Osteocyte (in vitro differentiated cells): ENCODE measurements at places on chromosomes 3 and 15.

DNA sequence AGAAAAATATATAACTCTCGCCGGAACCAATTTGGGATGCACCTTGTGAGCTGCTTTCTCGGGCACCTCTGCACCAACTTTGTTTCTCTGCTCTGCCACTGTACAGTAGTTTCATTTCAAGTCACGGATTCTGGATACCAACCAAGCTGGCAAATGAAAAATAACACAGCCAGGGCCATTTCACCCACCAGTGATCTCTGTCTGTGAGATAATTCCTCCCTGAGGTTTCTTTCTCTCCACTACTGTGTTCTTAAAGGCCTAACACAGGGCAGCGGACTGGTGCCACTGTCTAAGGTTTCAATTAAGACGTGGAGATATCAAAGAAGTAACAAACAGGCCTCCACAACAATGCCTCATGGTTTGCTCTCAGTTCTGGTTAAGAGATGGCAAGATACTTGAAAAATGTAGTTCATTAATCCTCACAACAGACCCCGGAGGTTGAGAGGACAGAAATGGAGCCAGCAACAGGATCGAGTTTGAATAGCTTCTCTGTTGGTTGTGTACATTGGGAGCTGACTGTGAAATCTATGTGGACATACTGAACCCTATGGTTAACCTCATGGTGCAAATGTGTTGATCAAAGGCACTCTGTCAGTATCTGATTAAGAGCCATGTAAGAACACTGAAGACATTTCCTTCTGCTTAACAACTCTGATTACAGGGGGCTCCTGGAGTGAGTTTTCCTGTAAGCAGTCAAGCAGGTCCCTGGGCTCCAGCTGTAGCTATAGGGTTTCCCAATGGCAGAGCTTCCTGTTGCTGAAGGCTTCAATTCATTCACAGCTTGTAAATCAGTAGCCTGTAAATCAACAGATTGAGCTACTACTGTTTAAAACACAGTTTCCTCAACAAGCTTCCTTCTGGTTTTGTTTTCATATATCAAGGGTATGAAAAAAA is 470.5 kb downstream of the EPHA3 start:
- no peak overlapping the region for H3K4me3 ChIP-seq
- H3K27ac ChIP-seq = no peak overlapping the region
- no peaks in the 10 kb centered on the region for H3K4me1 ChIP-seq
- peaks cover 3% of the 10 kb centered on the region for H3K27me3 ChIP-seq
- H3K36me3 ChIP-seq = no peaks in the 10 kb centered on the region
- no peak for DNase-seq

GRCh38 chr3:78255403-78255802 is 1215.5 kb downstream of the ROBO2 start:
- no peak overlapping the region for H3K27ac ChIP-seq
- peaks cover 41% of the 10 kb centered on the region for H3K4me1 ChIP-seq
- H3K36me3 ChIP-seq = peaks cover 4% of the 10 kb centered on the region
- H3K27me3 ChIP-seq = no peaks in the 10 kb centered on the region

- H3K4me3 ChIP-seq = no peak overlapping the region
- DNase-seq = no peak
- H3K4me1 ChIP-seq = no peaks in the 10 kb centered on the region
- H3K27me3 ChIP-seq = peaks cover 20% of the 10 kb centered on the region
- no peak overlapping the region for H3K27ac ChIP-seq
Measured at GRCh38 chr3:58697561-58697960, 31.0 kb upstream of the FAM3D start.

- H3K4me3 ChIP-seq = no peak overlapping the region
- H3K27me3 ChIP-seq = no peaks in the 10 kb centered on the region
- H3K4me1 ChIP-seq = peaks cover 42% of the 10 kb centered on the region
- no peak for DNase-seq
- no peak overlapping the region for H3K27ac ChIP-seq
Measured at GRCh38 chr3:71380096-71380495, 203.4 kb downstream of the FOXP1 start.

DNA sequence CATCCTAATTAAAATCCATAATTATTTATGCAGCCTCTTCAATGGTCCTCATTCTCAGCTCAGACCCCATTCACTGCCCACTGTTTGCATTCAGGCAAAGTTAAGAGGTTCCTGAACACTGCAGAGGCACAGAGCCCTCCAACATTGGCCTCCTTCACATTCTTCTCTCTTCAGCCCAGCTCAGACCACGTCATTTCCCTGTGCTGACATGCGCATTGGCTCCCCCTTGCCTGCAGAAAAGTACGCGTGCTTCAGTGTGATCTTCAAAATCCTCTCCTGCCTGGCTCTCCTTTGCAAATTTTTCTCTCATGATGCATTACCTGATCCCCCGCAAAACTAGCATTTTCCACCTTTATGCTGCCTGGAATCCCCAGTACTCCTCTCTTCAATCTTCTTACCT is 552.3 kb downstream of the NTRK3 start:
- H3K27ac ChIP-seq = no peak overlapping the region
- no peaks in the 10 kb centered on the region for H3K36me3 ChIP-seq
- H3K4me1 ChIP-seq = no peaks in the 10 kb centered on the region
- DNase-seq = no peak

GRCh38 chr3:159907828-159908227 is 80.8 kb upstream of the IL12A start:
- H3K36me3 ChIP-seq = no peaks in the 10 kb centered on the region
- peaks cover 19% of the 10 kb centered on the region for H3K4me1 ChIP-seq
- no peak overlapping the region for H3K4me3 ChIP-seq
- H3K27me3 ChIP-seq = no peaks in the 10 kb centered on the region

- no peak for DNase-seq
- no peak overlapping the region for H3K27ac ChIP-seq
- no peaks in the 10 kb centered on the region for H3K27me3 ChIP-seq
- H3K4me3 ChIP-seq = no peak overlapping the region
Measured at GRCh38 chr3:16913264-16913580, 28.5 kb downstream of the PLCL2 start.

DNA sequence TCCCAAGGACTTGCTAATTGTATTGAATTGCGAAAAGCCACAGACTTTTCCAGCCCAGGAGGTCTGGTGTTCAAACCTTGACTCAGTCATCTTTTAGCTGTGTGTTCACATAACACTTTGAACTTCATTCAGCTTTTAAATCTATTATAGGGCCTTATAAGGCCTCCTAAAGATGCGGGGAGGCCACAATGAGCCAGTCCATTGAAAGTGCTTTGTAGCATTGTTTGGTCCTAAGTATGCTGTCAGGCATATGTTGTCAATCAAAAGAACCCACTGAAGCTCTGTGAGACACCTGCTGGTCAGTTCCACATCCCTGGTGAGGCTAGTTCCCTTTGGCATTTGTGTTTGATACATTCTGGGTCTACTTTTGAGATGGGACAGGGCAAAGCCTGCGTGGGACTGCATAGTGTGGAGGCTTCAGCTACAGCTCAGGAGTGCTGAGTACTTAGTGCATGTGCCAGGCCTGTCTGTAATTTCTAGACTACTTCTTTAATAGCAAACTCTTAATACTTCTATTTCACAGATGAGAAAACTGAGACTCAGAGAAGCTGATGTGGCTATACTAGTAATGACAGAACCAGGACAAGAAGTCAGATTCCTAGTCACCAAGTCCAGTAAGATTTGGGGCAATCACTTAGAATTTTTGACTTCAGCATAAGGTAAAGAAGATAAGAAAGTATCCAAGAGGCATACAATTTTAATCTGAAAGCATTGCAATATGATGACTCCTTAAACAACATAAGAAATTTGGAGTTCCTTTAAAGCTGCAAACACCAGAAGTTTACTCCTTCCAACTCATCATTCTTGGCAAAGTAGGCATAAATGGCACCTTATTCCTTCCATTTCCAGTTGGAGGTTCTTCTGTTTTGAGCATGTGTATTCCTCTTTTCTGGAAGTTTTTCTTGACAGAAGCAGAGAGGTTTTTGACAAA is 213.0 kb downstream of the PDCD6IP start:
- no peaks in the 10 kb centered on the region for H3K27me3 ChIP-seq
- H3K4me3 ChIP-seq = no peak overlapping the region
- DNase-seq = no peak

DNA sequence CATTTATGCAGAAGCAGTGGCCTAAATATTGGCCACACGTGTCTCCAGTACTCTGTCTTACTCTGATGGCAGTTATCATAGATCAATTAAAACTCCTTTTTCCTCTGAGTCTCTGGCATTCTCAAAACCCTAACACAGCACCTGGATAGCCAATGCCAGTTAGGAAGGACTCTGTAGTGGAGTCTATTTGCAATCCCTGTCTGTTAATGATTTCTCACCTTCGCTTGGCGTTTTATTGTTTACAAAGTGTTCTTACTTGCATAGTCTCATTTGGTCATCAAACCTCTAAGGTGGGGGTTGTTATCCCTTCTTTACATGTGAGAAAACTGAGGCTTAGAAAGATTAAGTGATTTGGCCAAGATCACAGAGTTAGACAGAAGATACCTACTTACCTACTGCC is 258.8 kb downstream of the IL5RA start:
- H3K27me3 ChIP-seq = no peaks in the 10 kb centered on the region
- H3K36me3 ChIP-seq = no peaks in the 10 kb centered on the region
- H3K4me3 ChIP-seq = no peak overlapping the region
- no peak for DNase-seq

GRCh38 chr3:104606812-104607211 is 759.9 kb upstream of the ALCAM start:
- H3K4me1 ChIP-seq = peaks cover 4% of the 10 kb centered on the region
- H3K27me3 ChIP-seq = no peaks in the 10 kb centered on the region
- H3K27ac ChIP-seq = no peak overlapping the region
- H3K4me3 ChIP-seq = no peak overlapping the region
- DNase-seq = no peak
- H3K36me3 ChIP-seq = no peaks in the 10 kb centered on the region

GRCh38 chr15:88738796-88739195 is 64.4 kb upstream of the ACAN start:
- DNase-seq = peak; percentile 53
- H3K27me3 ChIP-seq = peaks cover 6% of the 10 kb centered on the region
- H3K4me1 ChIP-seq = peaks cover 3% of the 10 kb centered on the region
- no peak overlapping the region for H3K27ac ChIP-seq
- H3K36me3 ChIP-seq = no peaks in the 10 kb centered on the region
- no peak overlapping the region for H3K4me3 ChIP-seq

GRCh38 chr15:40925863-40926658 is 3.1 kb upstream of the DLL4 start:
- DNase-seq = no peak
- H3K27me3 ChIP-seq = peaks cover 46% of the 10 kb centered on the region
- H3K4me1 ChIP-seq = peaks cover 34% of the 10 kb centered on the region
- peak overlapping the region; percentile 22 for H3K4me3 ChIP-seq
- no peak overlapping the region for H3K27ac ChIP-seq
- H3K36me3 ChIP-seq = no peaks in the 10 kb centered on the region

- peak within 1 kb of the TSS; percentile 69 for H3K4me3 ChIP-seq
- no peaks in the 10 kb centered on the region for H3K36me3 ChIP-seq
- H3K27ac ChIP-seq = no peak within 1 kb of the TSS
- H3K4me1 ChIP-seq = peaks cover 30% of the 10 kb centered on the region
Measured at GRCh38 chr15:62066663-62067447, at the start of gene C2CD4A. Gene C2CD4A, plus strand, starts transcription at chr15:62066977. Its CDS starts 637 bp downstream, at chr15:62067614.

DNA sequence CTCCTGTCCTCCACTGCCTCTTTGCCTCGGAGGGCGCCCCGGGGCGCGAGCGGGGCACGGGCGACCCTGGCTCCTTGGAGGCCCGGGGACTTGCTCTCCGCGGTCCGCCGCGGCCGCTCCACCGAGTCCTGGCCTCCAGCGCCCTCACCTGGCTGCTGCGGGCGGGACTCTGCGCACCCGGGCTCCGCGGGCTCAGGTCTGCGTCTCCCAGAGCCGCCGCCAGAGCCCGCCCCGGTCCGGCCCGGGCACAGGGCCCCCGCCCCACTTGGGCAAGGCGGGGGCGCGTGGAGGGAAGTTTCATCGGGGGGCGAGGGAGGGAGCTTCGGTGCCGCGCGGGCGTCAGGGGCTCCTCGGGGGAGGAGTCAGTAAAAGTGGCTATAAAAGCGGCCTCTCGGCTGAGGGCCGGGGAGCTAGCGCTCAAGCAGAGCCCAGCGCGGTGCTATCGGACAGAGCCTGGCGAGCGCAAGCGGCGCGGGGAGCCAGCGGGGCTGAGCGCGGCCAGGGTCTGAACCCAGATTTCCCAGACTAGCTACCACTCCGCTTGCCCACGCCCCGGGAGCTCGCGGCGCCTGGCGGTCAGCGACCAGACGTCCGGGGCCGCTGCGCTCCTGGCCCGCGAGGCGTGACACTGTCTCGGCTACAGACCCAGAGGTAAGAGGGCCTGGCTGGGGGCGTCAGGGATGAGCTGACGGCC is at the start of gene CEMIP:
TSS of gene CEMIP (plus strand) at position 407 of the 694 bp plus-strand sequence. CDS start 94,510 bp downstream, outside the sequence.
- peaks cover 72% of the 10 kb centered on the region for H3K4me1 ChIP-seq
- H3K27me3 ChIP-seq = no peaks in the 10 kb centered on the region
- H3K4me3 ChIP-seq = peak within 1 kb of the TSS; percentile 97
- peak; percentile 97 for DNase-seq

- no peaks in the 10 kb centered on the region for H3K4me1 ChIP-seq
- peaks cover 3% of the 10 kb centered on the region for H3K36me3 ChIP-seq
- no peaks in the 10 kb centered on the region for H3K27me3 ChIP-seq
- H3K27ac ChIP-seq = no peak overlapping the region
- DNase-seq = no peak
- H3K4me3 ChIP-seq = no peak overlapping the region
Measured at GRCh38 chr3:81651139-81651538, 110.3 kb downstream of the GBE1 start.

- no peaks in the 10 kb centered on the region for H3K27me3 ChIP-seq
- peaks cover 80% of the 10 kb centered on the region for H3K4me1 ChIP-seq
- peak overlapping the region; percentile 98 for H3K27ac ChIP-seq
- peaks cover 8% of the 10 kb centered on the region for H3K36me3 ChIP-seq
- peak overlapping the region; percentile 32 for H3K4me3 ChIP-seq
Measured at GRCh38 chr3:127735767-127736693, 63.3 kb downstream of the ABTB1 start.

GRCh38 chr3:65083240-65083639 is 395.4 kb upstream of the ADAMTS9 start:
- H3K4me3 ChIP-seq = no peak overlapping the region
- H3K27ac ChIP-seq = no peak overlapping the region
- no peak for DNase-seq
- H3K4me1 ChIP-seq = no peaks in the 10 kb centered on the region
- H3K36me3 ChIP-seq = no peaks in the 10 kb centered on the region

GRCh38 chr3:197125636-197126035 is 96.0 kb upstream of the MELTF start:
- H3K27ac ChIP-seq = no peak overlapping the region
- peaks cover 50% of the 10 kb centered on the region for H3K36me3 ChIP-seq
- no peak for DNase-seq
- H3K4me1 ChIP-seq = no peaks in the 10 kb centered on the region
- no peaks in the 10 kb centered on the region for H3K27me3 ChIP-seq
- no peak overlapping the region for H3K4me3 ChIP-seq

- no peaks in the 10 kb centered on the region for H3K36me3 ChIP-seq
- no peak overlapping the region for H3K4me3 ChIP-seq
- DNase-seq = no peak
- no peak overlapping the region for H3K27ac ChIP-seq
- H3K27me3 ChIP-seq = peaks cover 12% of the 10 kb centered on the region
Measured at GRCh38 chr3:138326866-138327595, 2.6 kb downstream of the NME9 start.

DNA sequence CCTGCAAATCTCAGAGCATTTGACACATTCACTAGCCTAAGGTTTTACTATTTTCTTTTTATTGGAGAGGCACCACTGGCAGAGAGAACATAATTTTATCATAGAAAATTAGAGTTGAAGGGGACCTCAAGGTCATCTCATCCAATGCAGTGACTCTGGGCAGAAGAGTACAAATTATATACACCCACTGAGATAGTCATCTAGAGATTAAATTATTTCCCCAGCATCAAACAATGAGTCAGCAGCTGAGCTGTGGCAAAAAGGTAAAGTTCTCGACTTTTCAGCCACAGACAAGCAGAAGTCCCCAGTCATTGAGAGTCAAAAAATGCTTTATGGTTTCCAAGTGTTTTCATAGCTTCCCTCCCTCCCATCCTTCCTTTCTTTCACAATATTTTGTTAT is 39.3 kb upstream of the SEMA6D start:
- H3K4me3 ChIP-seq = no peak overlapping the region
- peaks cover 9% of the 10 kb centered on the region for H3K27me3 ChIP-seq
- DNase-seq = no peak
- H3K36me3 ChIP-seq = no peaks in the 10 kb centered on the region
